GM12878 (cell line): ENCODE measurements at places on chromosomes 1 and 21. TPM values are rescaled to one million over a fixed set of nuclear protein-coding genes. Genes with fewer than 3 reads are reported as not detected.
A peak's percentile ranks its signal among the peaks of the same experiment; 100 is the strongest.

Gene AUNIP
- polyA plus RNA-seq = 11.2 and 12.4 TPM in 2 replicates

Gene DISC1
- polyA plus RNA-seq = 0.19 and 0.20 TPM in 2 replicates

Gene APOBEC4
- not detected in 2 replicates for polyA plus RNA-seq

Gene CENPF
- 95.1 and 100 TPM in 2 replicates for polyA plus RNA-seq

Gene PI4KB
- polyA plus RNA-seq = 51.2 and 54.7 TPM in 2 replicates

Gene LSS
- 25.5 and 26.9 TPM in 2 replicates for polyA plus RNA-seq

Gene CR1L
- polyA plus RNA-seq = not detected in 2 replicates

Gene HORMAD1
- not detected in 2 replicates for polyA plus RNA-seq

Gene MYCBP
- 191 and 210 TPM in 2 replicates for polyA plus RNA-seq

Gene SLC35F3
- 5.1 and 5.3 TPM in 2 replicates for polyA plus RNA-seq

Gene ACBD6
- polyA plus RNA-seq = 63.9 and 64.5 TPM in 2 replicates

GRCh38 chr1:88566615-88567387, 117.3 kb upstream of the PKN2 start:
- DNase-seq = no peak

DNA sequence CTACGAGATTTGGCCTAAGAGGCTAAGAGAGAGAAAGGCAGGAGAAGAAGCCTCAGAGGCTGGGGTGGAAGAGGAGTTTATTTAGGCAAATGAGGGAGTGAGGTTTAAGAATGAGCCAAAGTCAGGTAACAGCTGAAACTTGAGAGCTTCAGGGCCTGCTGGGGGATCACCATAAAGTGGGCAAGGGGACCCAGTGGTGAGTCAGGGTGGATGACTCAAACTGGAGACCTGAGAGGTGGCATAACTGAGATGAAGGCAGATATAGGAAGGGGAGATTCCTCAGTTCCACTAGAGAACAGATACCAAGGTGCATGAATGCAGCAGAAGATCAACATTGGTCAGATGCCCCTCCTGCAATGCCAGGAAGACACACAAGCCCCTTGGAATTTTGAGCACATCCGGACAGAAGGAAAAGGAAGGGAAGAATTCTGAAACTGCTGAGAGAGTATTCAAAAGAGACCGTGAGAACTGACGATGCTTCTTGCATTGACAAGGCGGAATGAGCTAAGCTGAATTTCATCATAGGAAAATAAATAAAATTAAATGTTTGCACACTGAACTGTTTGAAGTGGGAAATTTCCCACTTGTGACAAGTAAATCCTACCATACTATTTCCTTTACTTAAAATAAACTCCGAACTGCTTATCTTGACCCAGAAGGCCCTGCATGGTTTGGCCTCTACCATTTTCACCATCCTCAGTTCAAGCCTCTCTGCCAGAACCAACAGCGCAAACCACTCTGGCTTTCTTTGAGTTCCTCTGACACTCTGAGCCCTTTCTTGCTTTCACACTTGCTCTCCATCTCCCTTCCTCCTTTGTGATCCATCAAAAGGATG, 94.1 kb downstream of the NMNAT2 start:
- DNase-seq = no peak

DNA sequence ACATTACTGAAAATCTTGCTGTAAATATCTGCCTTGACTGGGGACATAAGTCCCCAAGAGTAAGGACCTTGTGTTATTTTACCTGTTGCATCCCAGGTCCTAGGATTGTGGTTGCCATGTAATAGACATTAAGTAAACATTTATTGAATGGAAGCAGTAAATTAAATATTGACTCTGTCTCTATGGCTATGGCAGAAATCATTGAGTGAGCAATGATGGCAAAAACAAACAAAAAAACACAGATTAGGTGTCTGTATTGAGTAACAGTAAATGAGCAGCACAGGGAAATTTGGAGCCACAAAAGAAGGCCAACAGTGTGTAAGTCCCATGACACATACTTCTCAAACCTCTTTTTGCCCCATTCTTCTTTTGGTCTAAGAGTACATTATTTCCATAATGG, 240.4 kb downstream of the NFIA start:
- DNase-seq = no peak

- peak; percentile 46 for DNase-seq
Observed at GRCh38 chr1:111332190-111332589, 41.5 kb downstream of the CHIA start.

- DNase-seq = peak; percentile 96
Observed at GRCh38 chr1:116377541-116378529, 4.8 kb downstream of the ATP1A1 start.

GRCh38 chr1:9905010-9905409, 5.1 kb downstream of the CTNNBIP1 start:
- no peak for DNase-seq

DNA sequence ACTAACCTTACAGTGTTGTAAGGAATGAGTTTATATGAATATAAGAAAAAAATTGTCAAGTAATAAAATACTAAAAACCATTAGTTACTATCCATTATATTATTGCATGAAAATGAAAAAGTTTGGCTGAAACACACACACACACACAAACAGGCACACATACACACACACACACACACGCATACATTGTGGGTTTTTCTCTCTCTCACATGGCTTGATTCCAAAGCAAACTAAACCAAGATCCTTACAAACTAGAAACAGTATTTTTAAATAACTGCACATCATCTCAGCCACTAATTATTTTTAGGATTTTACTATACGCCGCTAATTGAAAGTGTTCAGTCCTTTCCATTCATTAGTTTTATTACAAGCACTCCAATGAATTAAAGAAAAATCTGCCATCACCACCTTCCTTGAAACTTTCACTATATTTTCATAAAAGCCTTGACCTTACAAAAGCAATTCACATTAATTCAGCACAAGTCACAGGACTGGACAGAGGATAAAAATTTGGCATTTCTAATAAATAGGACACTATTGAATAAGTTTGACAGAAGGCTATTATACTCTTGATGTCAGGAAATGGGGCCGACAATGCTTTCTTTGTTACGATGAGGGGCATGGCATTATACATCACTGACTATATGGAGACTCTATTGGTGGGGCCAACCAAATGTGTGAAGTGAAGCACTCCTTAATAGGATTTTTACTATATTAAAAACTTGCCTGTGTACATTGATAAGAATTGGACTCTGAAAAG, 187.0 kb upstream of the ESRRG start:
- no peak for DNase-seq

DNA sequence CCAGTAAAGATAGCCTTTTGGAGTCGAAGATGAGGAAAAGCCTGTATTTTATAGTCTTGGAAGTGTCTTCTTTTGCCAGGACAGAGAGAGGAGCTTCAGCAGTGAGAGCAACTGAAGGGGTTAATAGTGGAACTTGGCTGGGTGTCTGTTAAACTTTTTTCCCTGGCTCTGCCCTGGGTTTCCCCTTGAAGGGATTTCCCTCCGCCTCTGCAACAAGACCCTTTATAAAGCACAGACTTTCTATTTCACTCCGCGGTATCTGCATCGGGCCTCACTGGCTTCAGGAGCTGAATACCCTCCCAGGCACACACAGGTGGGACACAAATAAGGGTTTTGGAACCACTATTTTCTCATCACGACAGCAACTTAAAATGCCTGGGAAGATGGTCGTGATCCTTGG, at the start of gene VCAM1:
Gene VCAM1, plus strand, starts transcription at position 253 of the 400 bp plus-strand sequence. Its CDS starts 119 bp downstream, at position 372.
- peak; percentile 47 for DNase-seq

DNA sequence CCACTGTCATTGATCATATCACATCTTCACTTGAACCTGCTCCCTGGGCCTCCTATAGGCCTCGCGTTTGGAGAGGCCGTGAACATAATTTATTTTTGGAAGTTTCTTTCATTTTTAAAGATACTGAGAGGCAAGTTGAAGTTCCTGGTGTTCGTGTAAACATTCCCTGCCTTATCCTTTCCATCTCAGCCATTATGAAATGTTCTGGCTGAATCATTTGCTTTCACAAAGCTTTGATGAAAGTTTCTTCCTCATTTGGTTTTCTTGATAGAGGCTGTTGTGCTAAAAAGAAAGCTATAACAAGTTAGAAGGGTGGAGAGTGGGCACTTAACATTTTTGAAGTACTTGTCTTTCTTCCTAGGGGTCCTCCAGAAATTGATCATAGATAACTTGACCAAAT, 15.5 kb downstream of the CAMTA1 start:
- DNase-seq = no peak

DNA sequence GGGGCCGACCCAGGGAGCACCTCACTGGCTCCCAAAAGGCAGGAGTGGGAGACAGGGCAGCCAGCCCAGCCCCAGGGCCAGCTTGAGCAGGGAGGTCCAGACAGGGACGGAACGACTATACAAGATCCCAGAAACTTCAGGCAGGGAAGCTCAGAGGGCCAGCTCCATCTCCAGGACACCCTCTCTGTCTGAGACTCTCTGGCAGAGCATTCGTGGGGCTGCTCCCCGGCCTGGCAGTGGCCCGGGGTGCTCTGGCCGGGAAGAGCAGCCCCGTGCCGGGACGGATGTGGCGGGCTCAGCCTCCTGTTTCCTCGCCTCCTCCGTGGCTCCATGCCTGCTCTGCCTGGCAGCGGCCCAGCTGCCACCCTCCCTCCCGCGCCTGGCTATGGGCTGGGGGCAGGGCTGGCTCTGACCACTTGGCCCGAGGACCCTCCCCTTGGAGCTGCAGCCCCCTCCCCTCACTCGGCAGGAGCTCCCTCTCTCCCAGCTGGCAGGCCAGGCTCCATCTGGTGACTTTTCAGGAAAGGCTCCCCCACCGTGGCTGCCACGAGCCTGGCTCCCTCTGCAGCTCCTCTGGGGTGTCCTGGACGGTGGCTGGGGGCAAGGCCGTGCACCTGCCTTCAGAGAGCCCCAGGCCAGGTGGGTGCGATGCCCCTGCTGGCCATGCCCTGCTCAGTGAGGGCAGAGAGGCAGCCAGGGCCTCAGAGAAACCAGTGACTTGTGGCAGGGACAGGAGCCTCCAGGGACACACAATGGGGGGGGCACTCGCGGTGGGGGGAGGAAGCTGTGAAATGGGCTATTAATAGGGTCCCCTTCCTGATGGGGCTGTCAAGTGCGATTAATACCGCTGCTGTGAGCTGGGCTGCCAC, 5.6 kb upstream of the PLCH2 start:
- no peak for DNase-seq

- no peak for DNase-seq
Observed at GRCh38 chr1:203764105-203765028, 616 bp upstream of the LAX1 start.

DNA sequence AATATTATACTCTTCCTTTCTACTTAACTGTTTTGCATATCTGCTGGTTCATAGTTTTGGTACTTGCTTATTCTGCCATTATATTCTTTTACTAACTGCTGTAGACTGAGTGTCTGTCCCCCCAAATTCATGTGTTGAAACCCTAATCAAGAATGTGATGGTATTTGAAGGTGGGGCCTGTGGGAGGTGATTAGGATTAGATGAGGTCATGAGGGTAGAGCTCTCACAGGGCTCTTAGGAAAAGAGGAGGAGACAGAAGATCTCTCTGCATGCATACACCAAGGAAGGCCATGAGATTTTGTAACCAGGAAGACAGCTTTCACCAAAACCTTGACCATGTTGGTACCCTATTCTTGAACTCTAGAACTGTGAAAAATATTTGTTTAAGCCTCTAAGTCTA, 354.1 kb upstream of the B3GALT2 start:
- no peak for DNase-seq

GRCh38 chr1:248111157-248111556, 16.2 kb downstream of the OR2L13 start:
- DNase-seq = no peak

- no peak for DNase-seq
Observed at GRCh38 chr1:59238333-59238934, 58.5 kb upstream of the FGGY start.

GRCh38 chr1:39898648-39899603, 2.8 kb downstream of the MYCL start:
- no peak for DNase-seq

GRCh38 chr21:15094706-15095105, 29.9 kb upstream of the NRIP1 start:
- no peak for DNase-seq

DNA sequence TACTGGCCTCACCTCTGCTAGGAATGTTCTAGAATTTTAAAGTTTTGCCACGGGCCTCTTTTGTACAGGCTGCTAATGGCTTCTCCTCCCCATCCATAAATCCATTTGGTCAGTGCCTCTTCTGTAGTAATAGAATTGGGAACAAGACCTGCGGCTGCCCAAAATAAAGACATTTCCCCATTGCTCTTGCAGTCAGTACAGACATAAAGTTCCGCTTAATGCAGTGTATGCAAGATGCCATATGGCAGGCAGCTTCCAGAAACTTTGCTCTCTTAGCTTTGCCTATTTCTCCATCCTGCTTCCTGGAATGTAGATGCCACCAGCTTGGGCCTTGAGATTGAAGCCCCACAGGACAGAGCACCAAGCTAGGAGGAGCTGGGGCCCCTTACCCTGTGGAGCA, 3.7 kb upstream of the SLC2A5 start:
- no peak for DNase-seq

GRCh38 chr1:46526691-46527291, 24.7 kb downstream of the KNCN start:
- no peak for DNase-seq

- DNase-seq = no peak
Observed at GRCh38 chr1:224287714-224288113, 42.3 kb downstream of the NVL start.

- DNase-seq = no peak
Observed at GRCh38 chr1:41682845-41683625, 198.6 kb upstream of the EDN2 start.

GRCh38 chr21:28066596-28067387, 925.9 kb downstream of the LTN1 start:
- DNase-seq = no peak

DNA sequence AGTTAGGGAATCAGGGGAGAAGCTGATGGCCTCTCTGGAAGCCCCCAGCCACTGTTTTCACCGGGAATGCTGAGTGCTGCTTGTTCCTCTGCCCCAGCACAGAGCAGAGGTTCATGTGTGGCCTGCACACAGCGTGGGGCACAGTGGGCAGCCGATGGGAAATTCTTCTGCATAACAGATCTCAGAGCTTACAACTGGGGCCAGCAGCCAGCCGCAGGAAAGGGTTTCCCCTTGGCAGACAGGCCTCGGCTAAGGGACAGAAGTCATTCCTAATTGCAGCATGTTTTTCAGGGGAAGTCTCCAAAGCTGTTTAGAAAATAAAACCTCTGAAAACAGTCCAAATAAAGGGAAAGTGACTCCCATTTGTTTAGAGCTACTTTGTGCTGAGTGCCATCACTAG, 22.6 kb downstream of the HMGB4 start:
- DNase-seq = no peak

DNA sequence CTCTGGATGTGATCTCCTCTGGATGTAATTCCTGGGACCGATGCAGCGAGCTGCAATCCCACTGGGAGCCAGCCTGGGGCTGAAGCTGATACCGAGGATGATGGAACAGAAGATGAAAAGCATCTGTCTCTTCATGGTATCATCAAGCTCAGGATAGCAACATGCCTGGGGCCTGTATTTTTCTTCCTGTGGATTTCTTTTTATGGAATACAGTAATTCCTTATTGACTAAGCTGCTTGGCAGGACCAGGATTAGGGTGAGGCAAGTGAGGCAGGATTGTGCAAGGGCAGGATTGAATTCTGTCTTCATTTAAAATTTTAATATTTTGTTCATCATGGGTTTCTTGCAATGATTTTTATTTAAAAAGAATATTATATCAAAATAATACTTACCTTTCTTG, 86.6 kb downstream of the SLC25A24 start:
- DNase-seq = no peak

DNA sequence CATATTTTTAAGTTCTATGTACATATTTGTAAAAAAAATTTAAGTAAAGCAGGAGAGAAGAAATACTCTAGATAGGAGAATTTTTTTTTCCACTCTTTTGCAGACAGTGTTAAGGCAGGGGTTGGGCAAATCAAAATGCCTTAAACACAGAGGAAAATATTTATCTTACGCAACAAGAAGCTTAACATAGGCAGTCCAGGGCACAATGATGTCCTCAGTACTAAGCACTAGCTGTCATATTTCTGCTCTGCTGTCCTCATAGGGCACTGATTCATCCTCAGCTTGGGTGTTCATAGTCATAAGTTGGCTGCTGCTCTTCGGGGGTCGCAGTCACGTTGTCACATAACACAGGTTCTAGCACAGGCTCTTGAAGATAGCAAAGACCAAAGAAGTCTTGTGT, 247.4 kb downstream of the PTBP2 start:
- DNase-seq = no peak
